ENCODE measurements at places on chromosomes 13 and 19.

- no peak for DNase-seq
Observed at GRCh38 chr13:31067416-31068118, 94.1 kb downstream of the HSPH1 start.

- DNase-seq = no peak
Observed at GRCh38 chr19:46082728-46083050, 41.8 kb downstream of the IGFL3 start.

- no peak for DNase-seq
Observed at GRCh38 chr19:3606690-3607289, at the start of gene TBXA2R. Gene TBXA2R (minus strand): TSS chr19:3606875. CDS start chr19:3600634, 6,241 bp downstream.

DNA sequence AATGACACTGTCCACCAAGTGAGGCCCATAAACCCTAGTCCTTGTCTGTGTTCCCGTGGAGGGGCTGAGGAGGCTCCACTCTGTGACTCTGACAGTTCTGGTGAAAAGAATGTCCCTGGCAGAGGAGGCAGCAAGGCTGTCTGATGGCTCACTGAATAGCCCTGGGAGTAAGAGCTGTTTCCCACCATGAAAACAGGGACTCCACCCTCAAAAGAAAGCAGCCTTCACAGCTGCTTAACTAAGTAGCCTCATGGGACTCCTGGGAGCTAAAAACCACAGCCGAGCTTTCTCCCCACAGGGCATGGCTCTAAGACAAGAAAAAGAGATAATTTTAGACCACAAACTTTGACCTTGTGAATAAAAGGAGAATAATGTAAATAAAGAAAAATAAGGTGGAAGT lies 135.1 kb upstream of the FRY start:
- DNase-seq = no peak

DNA sequence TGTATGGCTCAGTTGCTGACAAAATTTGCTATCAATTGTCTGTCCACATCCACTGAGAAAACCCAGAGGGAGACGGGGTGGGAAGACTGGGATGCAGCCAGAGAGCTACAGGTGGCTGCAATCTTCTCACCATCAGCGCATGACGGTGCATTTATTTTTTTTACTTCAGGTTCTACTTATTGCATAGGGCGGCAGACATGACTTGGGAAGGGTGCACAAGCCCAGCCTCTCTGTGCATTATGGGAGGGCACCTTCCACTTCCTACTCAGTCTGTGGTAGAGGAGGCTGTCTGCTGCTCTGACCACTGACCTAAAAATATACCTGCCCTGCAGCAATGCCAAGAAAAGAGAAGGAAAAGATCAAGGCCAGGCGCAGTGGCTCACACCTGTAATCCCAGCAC lies 73.1 kb downstream of the ABCC4 start:
- DNase-seq = no peak

DNA sequence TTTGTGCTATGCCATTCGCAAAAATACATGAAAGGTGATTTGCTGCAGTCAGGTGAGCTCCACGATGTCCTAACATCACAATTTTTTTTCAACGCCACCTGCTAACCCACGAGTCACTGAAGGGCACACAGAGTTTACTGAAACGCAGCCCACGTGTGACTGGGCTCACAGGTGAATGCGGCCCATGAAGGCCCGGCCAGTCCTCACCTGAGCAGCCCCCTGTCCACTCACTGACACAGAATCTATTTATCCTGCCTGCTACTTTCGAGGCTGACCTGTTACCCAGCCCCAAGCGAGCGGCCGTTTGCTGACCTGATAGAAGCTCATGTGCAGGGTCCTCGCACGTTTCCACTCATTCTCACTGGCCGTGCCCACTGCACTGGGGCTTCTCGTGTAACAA lies 121.9 kb upstream of the SOX1 start:
- DNase-seq = no peak

- no peak for DNase-seq
Observed at GRCh38 chr13:46721054-46721453, 75.9 kb downstream of the ESD start.

DNA sequence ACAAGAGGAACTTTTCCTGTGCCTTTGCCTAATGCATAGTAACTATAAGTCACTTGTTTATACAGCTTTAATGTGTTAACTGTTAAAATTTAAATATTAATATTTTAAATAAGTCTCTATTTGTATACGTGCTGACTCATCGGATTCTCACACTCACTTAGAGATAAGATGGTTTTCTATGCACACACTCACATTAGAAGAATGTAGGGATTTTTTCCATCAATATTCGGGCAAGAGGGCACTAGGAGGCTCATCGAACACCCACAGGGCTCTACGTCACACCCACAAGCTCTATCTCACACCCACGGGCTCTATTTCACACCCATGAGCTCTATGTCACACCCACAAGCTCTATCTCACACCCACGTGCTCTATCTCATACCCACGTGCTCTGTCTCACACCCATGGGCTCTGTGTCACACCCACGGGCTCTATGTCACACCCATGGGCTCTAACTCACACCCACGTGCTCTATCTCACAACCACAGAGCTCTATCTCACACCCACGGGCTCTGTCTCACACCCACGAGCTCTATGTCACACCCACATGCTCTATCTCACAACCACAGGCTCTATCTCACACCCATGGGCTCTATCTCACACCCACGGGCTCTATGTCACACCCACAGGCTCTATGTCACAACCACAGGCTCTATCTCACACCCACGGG lies 73.4 kb downstream of the COL4A2 start:
- no peak for DNase-seq

DNA sequence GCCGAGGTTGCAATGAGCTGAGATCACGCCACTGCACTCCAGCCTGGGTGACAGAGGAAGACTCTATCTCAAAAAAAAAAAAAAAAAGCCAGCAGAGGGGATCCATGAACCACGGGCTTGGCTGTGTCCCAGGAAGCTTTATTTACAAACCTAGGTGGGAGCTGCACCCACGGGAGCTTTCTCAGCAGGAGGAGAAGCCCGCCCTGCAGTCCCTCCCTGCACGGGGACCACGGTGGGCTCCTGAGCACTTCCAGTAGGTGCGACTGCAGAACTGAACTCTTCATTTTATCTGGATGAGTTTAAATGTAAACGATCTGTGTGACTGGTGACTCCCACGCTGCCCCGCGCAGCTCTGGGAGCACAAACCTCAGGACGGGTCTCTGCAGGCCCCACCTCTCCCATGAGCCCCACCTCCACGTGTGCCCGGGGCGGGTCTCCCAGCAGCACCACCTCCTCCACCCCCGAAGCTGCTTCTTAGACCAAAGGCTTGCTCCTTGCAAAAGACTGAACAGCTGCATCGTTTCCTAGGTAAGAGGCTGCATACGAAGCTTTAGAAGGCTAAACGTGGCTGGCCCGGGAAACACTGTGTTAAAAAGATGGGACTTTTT lies 66.4 kb downstream of the SPACA7 start:
- DNase-seq = no peak
